ENCODE measurements at places on chromosomes 11 and 22.
A peak's percentile ranks its signal among the peaks of the same experiment; 100 is the strongest.

- DNase-seq, result peak; percentile 42
Measured at GRCh38 chr22:30324014-30324730, 2.6 kb downstream of the TBC1D10A start.

DNA sequence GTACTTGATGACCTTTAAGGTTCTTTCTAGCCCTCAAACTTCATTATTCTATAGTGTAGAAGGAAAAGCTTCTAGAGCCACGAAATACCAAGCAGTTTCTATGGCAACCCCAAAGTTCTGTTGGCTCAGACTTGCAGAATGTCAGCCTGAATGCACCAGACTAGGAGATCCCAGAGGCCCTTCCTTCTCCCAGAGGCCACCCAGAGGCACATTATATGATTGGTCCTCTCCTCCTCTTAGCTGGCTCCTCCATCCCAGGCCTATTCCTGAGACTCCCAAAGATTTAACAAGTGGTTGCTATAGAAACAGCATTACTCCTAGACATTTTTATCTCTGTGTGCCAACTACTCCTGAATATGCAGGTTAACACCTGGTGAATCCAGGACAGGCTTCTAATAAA lies 69.2 kb upstream of the CCDC90B start:
- no peak for DNase-seq

DNA sequence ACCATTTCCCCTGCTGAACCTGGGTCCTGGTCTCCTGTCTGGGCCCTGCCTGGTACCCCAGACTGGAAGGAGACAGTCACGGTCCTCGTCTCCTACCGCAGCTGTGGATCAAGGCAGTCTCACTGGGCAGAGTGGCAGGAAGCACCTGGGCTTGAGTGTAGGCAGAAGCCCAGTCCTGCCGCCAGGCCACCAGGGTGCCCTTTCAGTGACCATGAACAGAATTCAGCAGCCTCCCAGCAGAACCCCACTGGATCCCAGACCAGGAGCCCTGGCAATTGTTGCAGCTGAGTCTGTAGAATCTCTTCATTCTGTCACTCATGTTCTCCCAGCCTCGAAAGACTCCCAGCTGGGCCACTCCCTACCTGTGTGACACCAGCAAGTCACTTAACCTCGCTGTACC lies 25.5 kb upstream of the CREB3L1 start:
- no peak for DNase-seq

- no peak for DNase-seq
Measured at GRCh38 chr11:65224930-65225278, 36.9 kb upstream of the POLA2 start.

DNA sequence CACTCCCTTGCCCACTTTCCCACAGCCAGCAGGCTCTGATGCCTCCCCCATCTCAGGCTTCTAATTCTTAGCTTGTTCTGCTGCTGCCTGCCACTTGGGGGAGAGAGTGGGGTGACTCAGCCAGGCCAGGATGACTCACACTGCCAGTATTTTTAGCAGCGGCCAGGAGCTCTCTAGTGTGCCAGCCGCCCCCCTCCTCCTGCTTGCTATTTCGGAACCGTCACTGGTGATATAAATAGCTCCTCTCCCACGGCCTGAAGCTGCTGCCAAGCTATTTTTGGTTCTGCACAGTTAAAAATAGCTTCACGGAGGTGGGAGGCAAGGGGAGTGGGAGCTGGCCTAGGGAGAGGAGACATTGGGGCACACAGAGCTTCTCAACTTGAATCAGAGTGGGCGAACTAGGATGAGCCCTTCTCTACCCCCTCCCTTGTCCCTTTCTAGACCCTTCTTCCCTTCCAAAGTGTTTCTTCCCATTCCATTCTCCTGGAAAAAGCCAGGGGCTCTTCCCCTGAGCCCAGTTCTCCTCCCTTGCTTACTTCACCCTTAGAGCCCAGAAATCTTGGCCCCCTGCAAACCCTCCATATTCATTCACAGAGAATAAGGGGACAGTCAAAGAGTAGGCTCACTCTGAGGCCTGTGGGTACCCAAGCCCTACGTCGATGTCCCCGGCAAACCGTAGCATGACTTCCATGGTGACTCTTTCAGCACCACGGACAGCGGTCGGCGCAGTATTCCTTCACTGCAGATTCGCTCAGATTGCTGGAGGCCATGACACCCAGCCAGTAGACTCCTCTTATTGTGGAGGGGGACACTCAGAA lies 2.5 kb upstream of the NPAS4 start:
- peak; percentile 78 for DNase-seq
